HFFc6 (cell line): ENCODE measurements at places on chromosomes 5 and 9.
A peak's percentile ranks its signal among the peaks of the same experiment; 100 is the strongest.

DNA sequence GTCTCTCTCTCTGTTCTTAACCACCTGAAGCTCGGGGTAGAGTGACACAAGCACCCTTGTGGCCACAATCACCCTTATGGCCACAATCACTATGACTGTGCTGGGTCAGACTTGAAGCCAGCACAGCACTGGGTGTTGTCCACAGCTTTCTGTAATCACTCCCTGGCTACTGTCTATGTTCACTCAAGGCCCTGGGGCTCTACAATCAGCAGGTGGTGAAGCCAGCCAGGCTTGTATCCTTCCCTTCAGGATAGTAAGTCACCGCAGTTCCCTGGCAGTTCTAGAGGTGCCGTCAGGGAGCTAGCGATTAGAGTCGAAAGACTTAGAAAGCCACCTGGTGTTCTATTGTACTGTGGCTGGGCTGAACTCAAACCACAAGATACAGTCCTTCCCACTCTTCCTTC is 44.2 kb downstream of the GDA start:
- DNase-seq: no peak

GRCh38 chr9:128115187-128116103 is 12.1 kb downstream of the PTGES2 start:
- DNase-seq: no peak

DNA sequence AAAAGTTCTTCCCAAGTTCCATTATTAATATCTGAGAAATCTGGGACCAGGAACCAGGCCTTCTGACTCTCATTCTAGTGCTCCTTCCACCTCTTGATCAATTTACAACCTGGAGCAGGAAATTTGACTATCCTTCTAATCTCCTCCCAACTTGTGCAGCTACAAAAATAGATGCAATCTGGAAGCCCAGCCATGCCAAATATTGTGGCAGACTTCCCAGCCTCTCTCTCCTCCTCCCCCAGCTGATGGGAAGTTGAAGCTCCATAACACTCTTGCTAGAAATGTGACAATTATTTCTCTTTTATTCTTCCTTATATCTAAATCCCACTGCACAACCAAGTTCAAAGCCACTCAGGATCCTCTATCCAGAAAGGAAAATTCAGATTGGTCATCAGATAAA is 252.1 kb downstream of the SEC61B start:
- no peak for DNase-seq

GRCh38 chr5:473551-474192 is 30.7 kb downstream of the EXOC3 start:
- peak; percentile 14 for DNase-seq

GRCh38 chr5:52725808-52726207 is 61.9 kb upstream of the ITGA1 start:
- no peak for DNase-seq

- no peak for DNase-seq
These were observed 1.1 kb downstream of the CD14 start for GRCh38 chr5:140631831-140632365.

DNA sequence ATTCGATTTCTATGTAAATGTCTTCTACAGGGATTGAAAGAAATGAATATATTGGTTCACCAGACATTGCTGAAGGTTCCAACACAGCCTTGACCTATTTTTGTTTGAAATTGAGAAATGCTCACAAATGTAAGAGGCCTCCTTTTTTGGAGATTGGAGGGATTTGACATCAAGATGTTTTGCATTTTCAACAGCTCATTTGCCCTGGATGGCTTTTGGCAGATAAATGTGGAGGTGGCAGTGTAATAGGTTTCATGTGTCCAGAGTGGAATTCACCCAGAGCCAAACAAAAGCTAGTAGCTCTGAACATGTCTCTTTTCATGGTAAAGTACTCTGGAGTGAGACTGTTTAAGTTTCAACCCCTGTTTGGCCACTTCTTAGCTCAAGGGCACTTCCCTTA is 77.3 kb downstream of the PALM2AKAP2 start:
- no peak for DNase-seq
